ENCODE measurements at places on chromosomes 12 and 14.

- peak; percentile 34 for DNase-seq
Measured at GRCh38 chr12:75366629-75367028, 24.3 kb upstream of the GLIPR1L2 start.

- DNase-seq, result no peak
Measured at GRCh38 chr14:95535226-95536021, 574 bp downstream of the GLRX5 start.

DNA sequence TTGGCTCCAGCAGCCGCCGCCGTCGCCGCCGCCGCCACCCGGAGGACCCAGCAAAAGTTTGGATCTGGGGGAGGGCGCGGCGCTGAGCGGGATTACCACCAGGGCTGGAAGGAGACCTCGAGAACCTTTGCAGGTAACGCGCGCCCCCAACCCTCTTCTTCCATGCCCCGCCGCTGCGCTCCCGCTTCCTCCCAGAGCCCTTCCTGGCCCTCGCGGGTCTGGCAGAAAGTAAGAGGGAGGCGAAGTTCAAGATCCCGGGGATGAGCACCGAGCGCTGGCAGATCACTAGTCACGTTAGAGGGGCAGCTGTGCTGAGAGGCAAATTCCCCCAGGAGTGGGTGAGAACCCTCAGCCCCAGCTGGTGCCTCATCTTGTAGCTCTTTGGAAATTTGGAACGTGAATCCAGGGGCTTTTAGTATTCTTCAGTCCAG is 3.9 kb downstream of the FLRT2 start:
- no peak for DNase-seq

DNA sequence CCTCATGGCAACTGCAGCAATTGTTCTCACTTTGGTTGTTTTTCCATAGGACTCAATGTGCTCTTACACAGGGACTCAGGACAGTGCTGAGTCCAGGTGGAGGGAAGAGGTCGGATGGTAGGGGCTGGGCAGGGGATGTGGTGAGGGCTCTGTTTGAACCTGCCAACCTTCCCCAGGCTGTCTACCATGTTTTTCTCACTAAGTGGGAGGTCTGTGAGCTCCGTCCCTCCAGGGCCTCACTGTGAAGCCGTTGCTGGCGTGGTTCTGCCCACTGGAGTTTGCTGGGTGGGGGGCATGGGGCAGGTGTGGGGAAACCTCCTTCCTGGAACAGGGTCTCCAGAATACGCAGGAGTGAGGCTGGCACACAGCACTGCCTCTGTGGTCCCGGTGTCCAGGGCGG is 20.7 kb upstream of the PRMT8 start:
- DNase-seq, result no peak

DNA sequence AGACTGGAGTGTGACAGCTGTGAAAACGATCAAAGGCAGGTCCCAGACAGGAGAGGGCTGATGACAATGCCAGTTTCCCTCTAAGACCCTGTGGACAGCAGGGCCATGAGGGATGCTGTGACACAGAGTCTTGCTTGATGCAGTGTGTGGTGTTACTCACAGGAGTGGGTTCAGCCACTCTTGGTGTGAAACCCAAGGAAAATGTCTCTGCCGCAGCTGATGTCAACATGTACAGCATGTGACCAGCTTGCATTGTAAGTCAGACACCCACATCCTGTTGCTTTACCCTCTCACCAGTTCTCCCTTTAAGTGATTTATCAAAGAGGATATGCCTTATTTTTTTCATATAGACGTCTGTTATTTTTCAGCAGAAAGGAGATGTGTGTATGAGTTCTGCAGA is 268.6 kb downstream of the BTG1 start:
- peak; percentile 85 for DNase-seq

- DNase-seq, result no peak
Measured at GRCh38 chr14:88668448-88669116, 105.7 kb downstream of the ZC3H14 start.

DNA sequence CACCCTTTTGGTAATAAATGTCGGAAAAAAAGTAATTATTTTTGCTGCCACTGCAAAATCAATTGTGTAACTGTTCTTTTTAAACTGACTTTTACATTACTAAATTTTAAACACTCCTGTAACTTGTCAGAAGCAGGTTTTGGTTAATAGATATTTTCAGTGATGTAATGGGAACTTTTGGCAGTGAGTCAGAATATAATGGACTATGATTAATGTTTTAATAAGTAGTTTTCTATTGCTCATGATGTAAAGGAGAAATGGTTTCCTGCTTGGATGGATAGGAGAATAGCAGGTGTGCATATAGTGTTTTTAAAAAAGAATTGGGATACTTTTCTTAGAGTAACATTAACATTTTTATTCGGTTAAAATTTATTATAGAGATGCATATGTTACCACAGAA is 58.8 kb downstream of the TRMT5 start:
- no peak for DNase-seq

- DNase-seq, result no peak
Measured at GRCh38 chr14:73253721-73254120, 16.4 kb downstream of the PAPLN start.

- no peak for DNase-seq
Measured at GRCh38 chr14:53062856-53063255, 90.3 kb downstream of the DDHD1 start.

- DNase-seq, result no peak
Measured at GRCh38 chr14:86942936-86943335, 1050.0 kb downstream of the GALC start.

DNA sequence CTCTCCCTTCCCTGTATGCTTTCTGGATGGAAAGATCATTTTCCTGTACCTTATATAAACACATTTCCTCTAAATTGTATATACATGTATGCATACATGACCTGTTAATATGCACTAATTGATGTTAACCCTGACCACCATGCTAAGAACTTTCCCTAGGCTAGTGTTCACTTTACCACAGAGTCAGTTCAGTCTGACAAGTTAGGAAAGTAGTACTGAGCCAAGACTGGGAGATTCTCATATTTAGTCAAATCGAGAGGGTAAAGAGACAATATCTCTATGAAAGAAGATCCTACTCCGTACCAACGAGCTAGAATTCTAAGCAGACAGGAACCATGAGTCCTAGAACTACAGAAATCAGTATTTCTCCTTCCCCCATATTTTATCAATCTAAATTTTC is 36.8 kb downstream of the ATF7 start:
- DNase-seq, result peak; percentile 47

DNA sequence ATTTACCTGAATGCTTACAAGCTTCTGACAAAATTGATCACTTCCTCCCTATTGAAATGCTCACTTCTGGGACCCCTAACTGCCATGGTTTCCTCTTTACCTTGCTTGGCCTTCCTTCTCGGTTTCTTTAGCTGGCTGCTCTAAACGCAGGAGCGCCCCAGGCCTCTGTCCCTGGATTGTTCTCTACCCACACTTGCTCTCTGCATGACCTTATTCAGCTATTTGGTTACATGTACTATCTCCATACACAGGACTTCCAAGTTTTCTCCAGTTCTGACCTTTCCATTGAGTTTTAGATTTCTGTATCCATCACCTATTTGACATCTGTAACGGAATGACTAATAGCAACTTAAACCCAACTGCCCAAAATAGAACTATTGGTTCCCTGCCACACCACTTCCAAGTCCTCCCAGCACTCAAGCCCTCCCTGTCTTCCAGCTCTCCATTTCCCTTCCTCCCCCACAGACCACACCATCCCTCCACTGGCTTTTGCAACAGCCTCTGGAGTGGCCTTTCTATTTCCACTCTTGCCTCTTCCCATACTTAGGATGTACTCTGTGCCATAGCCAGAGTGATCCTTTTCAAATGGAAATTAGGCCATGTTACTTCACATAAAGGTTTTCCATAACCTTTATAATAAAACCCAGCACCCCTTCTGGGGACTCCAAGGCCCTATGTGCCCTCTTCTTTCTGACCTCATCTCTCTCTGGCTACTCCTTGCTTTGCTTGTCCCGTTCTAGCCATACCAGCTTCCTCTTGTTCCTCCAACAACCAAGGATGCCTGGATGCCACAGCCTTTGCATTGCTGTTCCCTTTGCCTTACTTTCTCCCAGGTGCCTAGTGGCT is 202.2 kb downstream of the AEBP2 start:
- no peak for DNase-seq

- DNase-seq, result no peak
Measured at GRCh38 chr12:119644930-119645329, 23.0 kb upstream of the PRKAB1 start.

- DNase-seq, result no peak
Measured at GRCh38 chr12:120849765-120850164, 54.4 kb downstream of the SPPL3 start.

- DNase-seq, result no peak
Measured at GRCh38 chr12:112820796-112821195, 29.2 kb downstream of the RPH3A start.

- DNase-seq, result peak; percentile 46
Measured at GRCh38 chr14:72513965-72514659, 379.8 kb downstream of the DPF3 start.

DNA sequence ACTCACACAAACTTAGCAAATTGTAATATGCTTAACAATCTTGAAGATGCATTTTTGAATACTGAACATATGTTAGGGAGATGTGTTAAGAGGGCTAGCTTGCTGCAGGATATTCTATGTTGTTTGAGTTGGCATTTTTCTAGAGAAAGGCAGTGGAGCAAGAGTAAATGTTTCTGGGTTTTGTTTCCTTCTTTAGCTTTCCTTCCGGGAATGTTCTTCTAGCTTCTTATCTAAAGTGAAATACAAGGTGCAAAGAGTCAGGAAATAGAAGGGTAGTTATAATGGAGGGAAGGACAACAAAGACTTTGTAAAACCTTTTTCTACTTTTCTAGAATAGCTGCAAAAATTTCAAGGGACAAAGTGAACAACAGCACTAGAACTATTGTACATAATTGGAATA is 77.6 kb upstream of the KCNH3 start:
- DNase-seq, result no peak

- no peak for DNase-seq
Measured at GRCh38 chr14:34920339-34920738, 45.2 kb upstream of the BAZ1A start.

DNA sequence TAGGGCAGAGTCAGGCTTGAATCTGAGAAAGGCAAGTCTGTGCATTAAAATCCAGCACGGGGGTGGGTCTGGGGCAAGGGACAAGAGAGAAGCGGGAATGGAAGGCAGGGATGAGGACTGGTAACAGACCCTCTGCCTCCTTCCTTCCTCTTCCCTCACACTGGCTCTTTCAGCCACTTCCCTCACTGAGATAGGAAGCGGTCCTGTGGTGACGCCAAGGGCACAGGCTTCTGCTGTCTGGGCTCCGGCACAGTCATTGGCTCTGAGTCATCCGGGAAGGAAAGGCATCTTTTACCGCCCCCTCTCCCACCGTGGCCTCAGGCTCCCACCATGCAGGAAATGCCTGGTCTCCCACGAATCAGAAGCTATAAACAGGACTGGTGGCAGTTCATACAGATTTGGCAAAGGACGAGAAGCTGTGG is 70.2 kb downstream of the ETV6 start:
- DNase-seq, result peak; percentile 29

- DNase-seq, result no peak
Measured at GRCh38 chr14:73397810-73398209, 60.5 kb downstream of the NUMB start.

DNA sequence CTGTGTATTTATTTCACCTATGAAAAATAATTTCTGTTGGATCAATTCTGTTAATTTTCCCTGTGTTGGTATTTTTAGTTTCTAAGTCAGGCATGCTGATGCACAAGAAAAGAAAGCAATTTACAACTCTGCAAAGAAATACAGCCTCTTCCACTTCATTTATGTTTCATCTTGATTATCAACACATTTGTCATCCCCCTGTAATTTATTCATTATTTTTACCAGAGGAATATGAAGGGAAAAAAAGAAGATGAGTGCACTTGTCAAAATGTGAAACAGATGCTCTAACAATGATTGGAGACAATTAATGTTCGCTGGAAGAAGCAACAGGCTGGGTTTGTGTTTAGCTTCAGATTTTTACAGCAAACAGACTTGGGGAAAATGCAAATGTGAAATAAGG is 958.5 kb upstream of the SEL1L start:
- DNase-seq, result no peak

GRCh38 chr12:95574799-95575452 is 23.6 kb upstream of the USP44 start:
- no peak for DNase-seq

GRCh38 chr12:94191023-94191422 is 42.6 kb downstream of the PLXNC1 start:
- no peak for DNase-seq

- peak; percentile 36 for DNase-seq
Measured at GRCh38 chr12:65952737-65953209, 128.5 kb downstream of the HMGA2 start.

DNA sequence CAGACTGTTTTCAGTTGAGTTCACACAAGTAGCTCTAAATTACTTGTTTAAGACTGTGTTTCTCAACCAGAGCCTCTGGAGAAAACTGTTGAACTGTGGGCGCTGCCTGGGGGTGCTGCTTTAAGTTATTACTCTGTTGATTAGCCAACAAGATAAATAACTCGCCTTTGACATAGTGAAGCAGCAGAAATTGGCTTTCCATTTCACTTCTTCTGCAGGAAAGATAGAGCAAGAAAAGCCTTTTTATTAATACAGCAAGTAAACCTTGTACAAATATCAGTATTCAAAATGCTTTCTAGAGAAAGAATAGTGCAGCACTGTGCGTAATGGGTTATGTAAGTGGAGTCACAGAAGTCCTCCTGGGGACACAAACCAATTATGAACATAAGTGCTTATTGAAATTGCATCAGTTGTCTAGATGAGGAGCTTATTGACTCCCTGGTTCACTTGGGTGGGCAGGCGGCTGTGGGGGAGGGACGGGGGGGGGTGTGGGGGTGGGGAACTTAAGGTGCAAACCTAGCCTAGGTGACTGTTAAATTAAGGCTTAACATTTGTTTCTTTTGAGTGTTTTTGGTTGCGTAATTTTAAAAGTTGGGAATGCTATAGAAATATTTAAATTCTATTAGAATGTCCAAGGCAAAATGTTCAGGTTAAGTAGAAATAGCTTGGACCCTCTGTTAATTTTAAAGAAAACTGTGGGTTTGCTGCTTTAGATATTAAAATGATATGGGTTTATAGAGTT is 6.3 kb downstream of the FRS2 start:
- DNase-seq, result no peak

DNA sequence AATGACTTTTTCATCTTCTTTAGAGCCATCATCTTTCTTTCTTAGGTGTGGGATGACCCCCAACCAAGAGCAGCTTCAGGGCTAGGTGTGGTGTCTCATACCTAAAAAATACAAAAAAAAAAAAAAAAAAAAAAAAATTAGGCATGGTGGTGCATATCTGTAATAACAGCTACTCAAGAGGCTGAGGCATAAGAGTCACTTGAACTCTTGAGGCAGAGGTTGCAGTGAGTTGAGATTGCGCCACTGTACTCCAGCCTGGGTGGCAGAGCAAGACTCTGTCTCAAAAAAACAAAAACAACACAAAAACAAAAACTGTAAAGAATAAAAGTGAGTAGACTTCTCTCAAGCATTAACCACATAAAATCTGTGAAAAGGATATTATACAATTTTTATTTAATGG is 8.0 kb upstream of the ATF7IP start:
- no peak for DNase-seq

GRCh38 chr12:100895192-100895591 is 100.6 kb downstream of the ANO4 start:
- DNase-seq, result no peak

DNA sequence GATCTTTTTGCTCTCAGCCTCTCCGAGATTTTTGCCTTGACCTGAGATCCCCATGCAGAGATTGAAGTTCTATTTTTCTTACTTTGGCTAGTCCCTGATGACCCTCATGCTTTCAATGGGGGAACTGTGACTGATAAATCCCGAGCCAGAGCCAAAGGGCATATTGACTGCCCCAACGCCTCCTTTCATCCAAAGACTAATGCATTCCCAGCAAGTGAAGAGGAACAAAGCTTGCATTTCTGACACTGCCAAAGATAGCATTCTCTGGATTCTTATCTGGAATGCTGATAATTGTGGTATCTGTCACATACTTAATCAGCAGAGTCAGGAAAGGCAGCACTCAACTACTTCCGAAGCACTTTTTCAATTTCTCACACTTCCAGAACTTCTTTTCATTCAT is 152.3 kb upstream of the EGLN3 start:
- DNase-seq, result no peak

All from activated CD4-positive, alpha-beta T cell treated with anti-CD3 and anti-CD28 coated beads, Interleukin-2, amount 50 U/mL, for 16 hours (primary cell).